ENCODE measurements at places on chromosomes 1 and 21. TPM values are rescaled to one million over a fixed set of nuclear protein-coding genes. Genes with fewer than 3 reads are reported as not detected.
A peak's percentile ranks its signal among the peaks of the same experiment; 100 is the strongest.

DNA sequence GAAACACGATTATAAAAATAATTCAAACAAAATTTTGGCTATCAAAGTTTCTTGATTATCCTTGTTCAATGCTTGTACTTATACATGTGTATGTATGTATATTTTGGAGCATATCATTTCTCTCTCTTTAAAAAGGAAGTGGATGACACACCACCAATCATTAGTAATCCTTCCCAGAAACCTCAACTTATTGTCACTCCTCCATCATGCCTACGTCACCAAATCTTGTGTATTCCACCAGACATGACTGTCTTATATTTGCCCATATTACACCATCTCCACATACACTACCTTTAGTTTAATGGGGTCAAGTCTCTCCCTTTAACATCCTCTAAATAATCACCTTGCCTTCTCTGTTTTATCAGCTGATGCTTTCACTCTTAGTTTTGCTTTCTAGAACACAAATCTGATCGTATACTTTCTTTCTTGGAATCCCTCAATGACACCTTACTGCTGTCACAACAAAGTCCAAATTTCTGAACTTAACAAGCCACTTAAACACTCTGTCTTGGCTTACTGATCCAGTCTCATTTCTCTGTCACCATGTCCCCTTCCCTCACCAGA, 124.0 kb downstream of the BRINP3 start:
- peak; percentile 5 for DNase-seq

DNA sequence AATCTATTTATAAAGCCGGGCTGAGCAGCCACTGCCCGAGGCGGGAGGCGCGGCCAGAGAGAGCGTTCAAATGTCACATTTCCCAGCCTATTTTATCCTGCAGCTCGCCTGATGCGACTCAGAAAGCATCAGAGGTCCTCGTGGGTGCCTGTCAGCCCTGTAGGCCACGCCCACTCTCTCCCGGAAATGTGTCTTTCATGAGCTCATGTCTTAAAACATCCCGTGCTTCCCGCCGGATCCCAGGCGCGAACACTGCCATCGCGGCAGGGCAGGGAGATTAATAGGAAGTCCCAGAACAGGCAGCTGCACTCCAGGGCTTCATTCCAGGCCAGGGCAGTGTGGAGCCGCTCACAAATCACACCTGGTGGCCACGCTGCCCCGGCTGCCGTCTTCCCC, 117.5 kb downstream of the PRDM16 start:
- DNase-seq = peak; percentile 15

GRCh38 chr1:42736152-42736551, 3.9 kb downstream of the CLDN19 start:
- peak; percentile 37 for DNase-seq

DNA sequence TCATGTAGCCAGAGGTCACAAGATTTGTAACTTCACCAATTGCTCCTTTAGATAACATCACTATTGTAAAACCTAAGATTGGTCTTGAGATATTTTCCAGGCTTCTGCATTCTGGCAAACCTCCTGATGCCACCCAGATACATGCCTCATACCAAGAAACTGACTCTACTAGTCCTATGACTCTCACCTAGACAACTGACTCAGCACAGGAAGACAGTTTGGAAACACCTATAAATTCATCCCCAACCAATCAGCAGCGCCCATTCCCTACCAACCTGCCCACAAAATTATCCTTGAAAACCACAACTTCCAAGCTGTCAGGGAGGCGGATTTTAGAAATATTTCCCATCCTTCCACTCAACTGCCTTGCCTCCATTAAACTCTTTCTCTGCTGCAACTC, 2.6 kb downstream of the NME7 start:
- DNase-seq = no peak

DNA sequence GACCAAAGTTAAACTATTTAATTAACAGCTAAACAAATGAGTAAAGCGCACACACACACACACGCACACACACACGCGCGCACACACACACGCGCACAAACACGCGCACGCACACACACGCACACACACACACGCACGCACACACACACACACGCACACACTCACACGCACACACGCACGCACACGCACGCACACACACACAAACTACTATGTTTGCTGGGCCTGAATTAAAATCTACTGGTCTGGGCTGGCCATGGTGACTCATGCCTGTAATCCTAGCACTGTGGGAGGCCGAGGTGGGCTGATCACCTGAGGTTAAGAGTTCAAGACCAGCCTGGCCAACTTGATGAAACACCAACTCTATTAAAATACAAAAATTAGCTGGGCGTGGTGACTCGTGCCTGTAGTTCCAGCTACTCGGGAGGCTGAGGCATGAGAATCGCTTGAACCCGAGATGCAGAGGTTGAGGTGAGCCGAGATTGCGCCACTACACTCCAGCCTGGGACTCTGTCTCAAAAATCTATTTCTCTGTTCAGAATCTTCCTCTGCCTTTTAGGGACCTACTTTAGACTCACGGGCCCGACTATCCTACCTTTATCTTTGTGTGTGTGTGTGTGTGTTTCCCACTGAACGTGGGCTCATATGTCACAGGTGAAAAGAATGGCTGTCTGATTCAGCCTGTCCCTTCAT, 37.5 kb upstream of the DNAJC11 start:
- peak; percentile 13 for DNase-seq

DNA sequence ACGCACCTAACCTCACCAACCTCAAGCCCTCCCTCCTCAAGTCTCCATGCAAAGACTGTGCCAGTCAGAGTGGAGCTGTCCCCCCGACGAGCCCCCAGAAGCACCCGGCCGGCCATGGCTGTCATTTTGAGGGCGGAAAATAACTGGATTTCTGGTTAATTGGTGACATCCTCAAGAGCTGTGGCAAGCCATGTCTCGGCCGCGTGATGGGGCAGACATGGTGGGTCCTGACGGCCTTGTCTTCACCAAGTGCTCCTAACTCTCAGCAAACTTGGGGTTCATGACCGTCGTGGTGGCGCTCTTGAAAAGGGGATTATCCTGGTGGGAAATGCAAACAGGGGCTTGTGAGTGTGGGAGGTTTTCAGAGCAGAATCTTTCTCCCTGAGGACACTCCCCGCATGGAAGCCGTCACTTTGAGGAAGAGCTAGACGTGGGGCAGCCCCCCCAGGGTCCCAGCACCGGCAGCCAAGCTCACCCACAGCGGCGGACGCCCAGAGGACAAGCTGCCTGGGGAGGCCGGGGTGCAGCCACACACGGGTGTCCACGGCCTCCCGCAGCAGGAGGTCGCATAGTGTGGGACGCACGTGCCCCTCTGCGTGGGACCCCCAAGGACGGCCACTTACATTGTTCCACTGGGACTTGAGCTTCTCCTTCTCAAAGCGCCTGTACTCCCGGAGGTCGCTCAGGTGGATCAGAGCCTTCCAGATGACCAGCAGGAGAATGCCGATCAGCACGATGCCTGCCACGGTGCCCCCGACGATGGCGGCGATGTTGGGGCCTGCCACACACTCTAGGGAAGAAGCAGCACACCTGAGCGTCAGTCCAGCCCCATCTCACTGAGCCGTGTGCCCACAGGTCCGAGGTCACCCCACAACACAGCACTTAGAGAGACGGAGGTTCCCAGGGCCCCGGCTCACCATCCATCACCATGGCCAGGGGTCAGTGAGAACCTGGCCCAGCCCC, 12.9 kb upstream of the PTTG1IP start:
- no peak for DNase-seq

DNA sequence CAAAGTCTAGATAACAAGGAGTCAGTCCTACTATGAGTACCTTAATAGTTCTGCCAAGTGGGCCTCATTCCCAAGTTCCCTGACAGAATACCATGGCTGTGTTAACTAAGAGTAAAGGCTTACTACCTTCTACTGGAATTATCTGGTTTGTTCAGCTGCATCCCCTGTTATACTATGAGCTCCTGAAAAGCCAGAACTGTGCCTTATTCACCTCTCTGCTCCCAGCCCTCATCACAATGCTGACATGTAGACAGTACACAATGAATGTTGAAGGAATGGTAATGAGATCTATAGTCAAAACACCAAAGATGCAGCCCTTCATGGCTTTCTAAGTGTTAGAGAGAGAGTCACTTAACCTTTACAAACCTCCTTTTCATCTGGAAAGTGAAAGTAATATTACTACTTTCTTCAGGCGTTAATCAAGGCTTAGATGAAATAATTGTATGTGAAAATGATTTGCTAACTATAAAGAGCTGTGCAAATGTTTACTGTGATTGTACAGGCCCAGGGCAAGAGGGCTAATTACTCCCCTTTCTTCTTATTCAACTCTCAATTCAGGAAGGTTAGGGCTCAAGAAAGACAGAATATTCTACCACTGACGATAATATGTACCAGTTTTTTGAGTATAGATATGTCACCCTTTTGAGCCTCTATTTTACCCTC, 70.3 kb upstream of the MROH9 start:
- no peak for DNase-seq

GRCh38 chr1:243354511-243355153, 98.8 kb downstream of the SDCCAG8 start:
- DNase-seq = no peak

- DNase-seq = no peak
These were observed 224.2 kb downstream of the NPHP4 start for GRCh38 chr1:5768014-5768413.

DNA sequence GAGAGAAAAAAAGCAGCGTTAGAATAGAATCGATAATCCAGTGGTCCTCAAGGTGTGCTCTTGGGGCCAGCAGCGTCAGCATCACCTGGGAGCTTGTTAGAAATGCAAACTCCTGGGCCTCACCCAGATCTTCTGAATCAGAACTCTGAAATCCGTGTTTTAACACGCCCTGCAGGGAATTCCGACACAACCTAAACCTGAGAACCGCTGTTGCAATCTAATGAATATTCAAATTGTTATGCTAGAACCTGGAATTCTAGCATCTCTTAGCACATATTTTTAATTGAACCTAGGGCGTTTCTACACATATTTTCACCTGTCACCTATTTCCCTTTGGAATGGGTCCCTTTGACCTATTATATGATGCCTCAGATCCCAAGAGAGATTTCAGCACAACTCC, 175.7 kb downstream of the PSMG1 start:
- no peak for DNase-seq

DNA sequence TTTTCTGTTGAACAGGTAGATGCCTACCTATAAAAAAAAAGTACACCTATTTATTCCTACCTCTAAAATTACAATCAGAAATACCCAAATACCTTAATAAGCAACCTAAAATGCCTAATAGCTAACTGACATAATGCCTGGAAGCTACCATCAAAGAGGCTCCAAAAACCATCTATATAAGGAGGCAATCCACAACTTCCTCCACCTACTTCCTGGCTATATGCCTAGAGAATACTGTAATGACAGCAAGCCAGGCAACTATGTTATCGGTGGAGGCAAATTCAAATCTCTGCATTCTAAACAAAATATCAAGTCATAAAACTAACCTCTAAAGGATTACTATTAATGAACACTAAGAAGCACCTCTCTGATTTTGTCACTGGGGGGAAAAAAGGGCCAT, 10.1 kb downstream of the ZNF644 start:
- no peak for DNase-seq

DNA sequence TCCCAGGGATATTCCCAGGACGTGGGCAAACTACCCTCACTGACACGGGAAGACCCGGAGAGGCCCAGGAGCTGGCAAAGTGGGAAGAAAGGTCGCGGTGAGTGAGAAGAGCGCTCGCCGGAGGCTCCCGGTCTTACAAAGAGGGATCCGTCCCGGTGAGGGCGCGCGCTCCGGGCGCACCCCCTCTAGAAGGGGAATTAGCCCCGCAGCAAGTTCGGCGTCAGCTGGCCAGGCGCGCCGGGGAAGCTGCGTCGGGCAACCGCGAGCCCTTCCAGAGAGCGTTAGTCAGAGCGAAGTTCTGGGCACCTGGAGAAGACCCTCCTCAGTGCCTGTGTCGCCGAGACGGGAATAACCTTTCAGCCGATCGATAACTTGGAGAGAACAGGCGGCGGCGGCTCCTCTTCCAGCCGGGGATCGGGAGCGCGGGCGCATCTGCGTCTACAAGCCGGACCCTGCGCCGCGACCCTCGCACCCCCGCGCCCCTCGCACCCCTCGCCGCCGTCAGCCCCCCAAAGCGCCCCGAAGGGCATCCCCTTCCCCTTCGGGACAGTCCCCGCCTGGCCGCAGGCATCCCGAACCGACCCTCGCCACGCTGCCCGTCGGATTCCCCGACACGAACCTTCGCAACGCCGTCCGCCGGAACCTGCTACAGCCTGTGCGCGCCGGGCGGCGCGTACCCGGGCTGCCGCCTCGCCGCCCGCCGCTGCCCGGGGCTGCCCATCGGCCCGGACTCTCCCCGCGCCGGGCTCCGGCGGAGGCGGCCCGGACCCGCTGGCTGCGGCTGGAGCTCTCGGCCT, 485 bp downstream of the SIPA1L2 start:
- peak; percentile 50 for DNase-seq

GRCh38 chr1:56569661-56570060, 9.7 kb downstream of the PLPP3 start:
- DNase-seq = no peak

- no peak for DNase-seq
These were observed 27.9 kb downstream of the PATJ start for GRCh38 chr1:61770131-61770530.

GRCh38 chr1:153805886-153806719, 30.9 kb downstream of the SLC27A3 start:
- no peak for DNase-seq

- DNase-seq = no peak
These were observed 171.7 kb downstream of the KCNJ6 start for GRCh38 chr21:37744551-37744950.

DNA sequence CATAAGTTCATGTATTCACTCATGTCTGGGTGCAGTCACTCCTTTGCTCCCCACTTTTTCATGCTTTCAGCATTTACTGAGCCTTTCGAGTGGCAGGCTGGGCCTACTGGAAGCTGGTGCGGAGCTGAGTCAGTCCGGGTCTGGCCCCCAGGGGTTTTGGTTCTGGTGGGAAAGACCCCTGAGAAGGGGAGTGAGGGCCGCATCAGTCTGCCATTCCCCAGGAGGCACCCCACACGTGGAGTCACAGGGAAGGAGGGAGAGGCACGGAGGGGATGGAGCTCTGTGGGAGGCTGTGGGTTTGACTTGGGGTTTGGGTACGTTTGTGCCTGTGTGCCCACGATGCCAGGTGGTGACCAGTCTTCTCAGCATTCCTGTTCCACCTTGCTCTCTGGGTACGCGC, 87.9 kb downstream of the PTPRU start:
- no peak for DNase-seq

The FAM72C gene
- total RNA-seq = 4.1 TPM

The OR2G6 gene
- total RNA-seq = not detected

The MANEAL gene
- total RNA-seq = 8.8 TPM

The DNASE2B gene
- total RNA-seq = not detected

The DIPK1A gene
- total RNA-seq = 1.5 TPM

The RNU1-3 gene
- not detected for total RNA-seq

The MYBPH gene
- not detected for total RNA-seq

The ALPL gene
- 1.9 TPM for total RNA-seq

All from MG63 (cell line).